Stimulated activated CD8-positive, alpha-beta memory T cell treated with anti-CD3 and anti-CD28 coated beads, Interleukin-7, amount 100 ng/mL, for 1 hour (primary cell): ENCODE measurements at places on chromosomes 16 and 17.

DNA sequence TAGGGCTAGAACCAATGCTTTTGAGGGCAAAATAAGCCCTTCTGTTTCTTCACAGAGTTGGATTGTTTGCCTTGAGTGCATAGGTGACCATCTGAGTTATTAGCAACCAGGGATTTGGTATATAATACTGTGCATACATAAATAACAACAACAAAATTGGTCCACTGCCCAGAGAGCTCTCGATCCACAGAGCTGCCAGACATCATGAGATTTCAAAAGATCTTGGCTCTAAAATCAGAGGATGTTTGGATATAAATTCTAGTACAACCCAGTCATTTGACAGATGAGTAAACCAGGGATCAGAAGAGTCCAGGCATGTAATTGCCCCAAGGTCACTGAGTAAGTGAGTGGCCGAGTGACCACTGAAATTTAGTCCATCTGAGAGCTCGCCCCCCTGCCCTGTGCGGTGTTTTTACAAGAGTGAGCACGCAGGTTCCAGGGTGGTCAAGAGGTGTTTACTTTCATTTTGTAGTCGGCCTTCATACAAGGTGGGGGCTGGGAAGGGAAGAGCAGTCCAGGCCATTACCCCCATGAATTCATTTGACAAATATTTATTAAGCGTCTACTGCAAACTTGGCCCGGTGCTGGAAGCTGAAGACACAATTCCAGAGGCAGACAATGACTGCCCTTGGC, 1.8 kb upstream of the MT2A start:
- DNase-seq, result no peak

- no peak for DNase-seq
These were observed 60.0 kb upstream of the BCAR1 start for GRCh38 chr16:75311383-75311938.

GRCh38 chr17:31724026-31724425, 135.0 kb downstream of the COPRS start:
- no peak for DNase-seq

DNA sequence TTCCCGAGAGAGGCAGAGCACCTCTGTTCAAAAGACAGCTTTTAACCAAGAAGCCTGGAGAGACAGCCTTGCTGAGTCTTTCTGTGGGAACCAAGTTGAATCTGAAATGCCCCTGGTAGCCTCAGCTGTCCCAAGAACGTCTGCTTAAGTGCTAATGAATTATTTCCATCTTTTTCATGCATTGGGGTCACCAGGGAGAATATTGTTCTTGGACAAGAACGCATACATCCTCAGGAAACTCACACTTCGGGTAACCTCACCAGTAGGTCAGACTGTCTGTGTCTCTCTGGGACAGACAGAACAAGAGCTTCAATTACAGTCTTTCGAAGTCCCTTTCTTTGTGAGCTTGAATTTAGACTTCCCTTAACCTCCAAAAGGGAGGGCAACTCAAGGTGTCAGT, 134.6 kb upstream of the ADAMTS18 start:
- no peak for DNase-seq

DNA sequence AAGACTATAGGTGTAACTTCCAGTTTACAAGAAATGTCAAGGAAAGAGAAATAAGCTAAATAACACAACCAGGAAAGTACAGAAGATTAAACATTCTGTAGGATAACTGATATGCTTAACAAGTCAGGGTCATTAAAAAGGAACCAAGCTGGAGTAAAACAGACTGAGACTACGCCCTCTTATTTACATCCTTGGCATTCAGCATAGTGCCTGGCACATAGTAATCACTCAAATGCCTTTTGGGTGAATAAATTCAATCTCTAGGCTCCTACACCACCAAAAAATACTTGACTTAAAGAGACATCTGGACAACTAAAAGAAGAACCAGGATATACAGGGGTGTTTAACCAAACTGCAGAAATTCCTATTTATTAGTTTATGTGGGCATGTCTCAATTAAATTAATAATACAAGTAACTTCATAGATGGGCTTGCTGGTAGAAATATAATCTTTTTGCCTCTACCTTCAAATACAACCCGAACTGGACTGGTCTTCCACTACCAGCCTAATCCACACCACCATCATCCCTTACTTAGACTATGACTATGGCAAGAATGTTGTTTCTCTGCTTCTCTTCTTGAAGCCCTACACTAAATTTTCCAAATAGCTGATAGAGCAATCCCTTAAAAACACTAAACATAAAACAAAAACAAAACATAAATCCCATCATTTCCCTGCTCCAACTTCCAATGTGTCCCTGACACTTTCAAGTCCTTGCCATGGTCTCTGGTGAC, 47.7 kb upstream of the ULK2 start:
- DNase-seq, result no peak

- DNase-seq, result no peak
These were observed 157.6 kb downstream of the RAB11FIP4 start for GRCh38 chr17:31549121-31549524.

GRCh38 chr17:82859431-82860403, 19.9 kb upstream of the ZNF750 start:
- no peak for DNase-seq

DNA sequence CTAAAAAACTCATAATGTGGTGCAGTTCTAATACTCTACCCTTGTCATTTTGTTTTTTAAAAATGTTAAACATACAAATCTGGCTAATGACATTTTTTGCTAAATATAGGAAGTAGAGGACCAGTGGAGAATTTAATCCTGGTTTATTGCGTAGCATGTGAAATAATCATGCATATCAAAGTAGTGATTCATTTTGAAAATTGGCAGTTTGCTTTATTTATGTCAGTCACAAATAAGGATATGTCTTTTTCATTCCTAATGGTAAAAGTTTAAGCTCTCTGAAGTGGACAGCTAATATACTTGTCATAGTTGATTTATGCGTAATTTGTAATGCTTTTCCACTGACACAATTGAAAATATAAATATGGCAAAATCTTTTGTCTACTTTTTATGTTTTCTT, 224.2 kb downstream of the BCAS3 start:
- DNase-seq, result no peak

GRCh38 chr17:45852535-45853297, 8.0 kb downstream of the SPPL2C start:
- DNase-seq, result peak; percentile 9

DNA sequence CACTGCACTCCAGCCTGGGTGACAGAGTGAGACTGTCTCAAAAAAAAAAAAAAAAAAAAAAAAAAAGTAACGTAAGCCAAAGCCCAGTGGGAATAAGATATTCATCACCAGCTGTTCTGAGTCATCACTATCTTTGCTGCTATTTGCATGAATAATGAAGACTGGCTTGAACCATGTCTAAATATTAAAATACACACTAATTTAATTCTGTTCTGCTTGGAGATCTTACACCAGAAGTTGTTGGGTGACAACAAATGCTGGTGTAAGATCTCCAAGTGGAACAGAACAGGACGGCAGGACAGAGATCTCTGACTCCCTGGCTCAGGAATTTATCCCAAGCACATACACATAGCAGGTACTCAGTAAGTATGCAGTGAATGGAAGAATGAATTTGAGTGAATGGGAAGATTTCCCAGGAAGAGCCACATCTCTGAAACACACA, 19.6 kb downstream of the DNAH17 start:
- DNase-seq, result no peak

GRCh38 chr16:27677263-27677662, 127.3 kb downstream of the KATNIP start:
- DNase-seq, result no peak
